Activated CD4-positive, alpha-beta T cell treated with anti-CD3 and anti-CD28 coated beads, Interleukin-2, amount 50 U/mL, for 24 hours (primary cell): ENCODE measurements at places on chromosomes 13 and 19.

DNA sequence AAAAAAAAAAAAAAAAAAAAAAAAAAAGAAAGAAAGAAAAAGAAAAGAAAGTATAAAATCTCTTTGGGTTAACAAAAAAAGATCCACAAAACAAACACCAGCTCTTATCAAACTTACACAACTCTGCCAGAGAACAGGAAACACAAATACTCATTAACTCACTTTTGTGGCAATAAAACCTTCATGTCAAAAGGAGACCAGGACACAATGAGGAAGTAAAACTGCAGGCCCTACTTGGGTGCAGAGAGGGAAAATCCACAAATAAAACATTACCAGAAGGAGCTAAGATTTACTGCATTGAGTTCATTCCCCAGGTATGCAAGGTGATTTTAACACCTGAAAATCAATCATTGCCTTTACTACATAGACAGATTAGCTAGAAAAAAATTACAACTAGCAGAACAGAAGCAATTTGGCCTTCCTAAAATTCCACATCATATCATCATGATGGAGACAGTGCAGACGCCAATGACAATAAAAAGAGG, 9.6 kb upstream of the CEACAM5 start:
- DNase-seq, result no peak

DNA sequence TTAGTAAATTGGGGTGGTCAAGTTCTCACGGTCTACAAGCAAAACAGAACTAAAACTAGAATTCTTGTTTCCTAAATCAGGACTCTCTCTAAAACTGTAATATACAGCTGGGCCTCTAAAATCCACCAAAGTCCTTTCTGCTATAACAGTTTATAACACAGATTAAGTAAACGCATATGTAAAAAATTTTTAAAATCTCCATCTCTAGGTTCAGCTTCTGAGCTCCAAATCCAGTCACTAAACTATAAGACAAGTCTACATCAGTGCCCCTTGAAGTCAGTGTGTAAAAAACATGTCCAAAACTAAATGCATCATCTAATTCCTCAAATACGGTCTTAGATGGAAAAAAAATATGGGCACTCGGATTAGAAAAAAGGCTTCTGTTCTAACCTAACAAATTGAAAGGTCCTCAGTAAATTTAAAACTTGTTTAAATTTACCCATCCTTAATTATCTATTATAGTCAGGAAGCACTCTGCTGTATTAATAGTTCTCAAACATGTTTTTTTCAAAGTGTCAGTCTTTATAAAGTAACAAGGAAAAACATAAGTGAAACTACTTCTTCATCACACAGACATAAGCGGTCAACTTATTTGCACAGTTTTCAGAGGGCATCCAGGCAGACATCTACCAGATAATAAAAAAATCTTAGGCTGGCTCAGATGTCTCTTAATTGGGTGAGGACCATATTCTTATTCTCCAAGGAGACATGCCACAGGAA, 33.6 kb downstream of the ELF1 start:
- DNase-seq, result no peak

- no peak for DNase-seq
Measured at GRCh38 chr13:30204564-30204963, 102.8 kb downstream of the KATNAL1 start.

DNA sequence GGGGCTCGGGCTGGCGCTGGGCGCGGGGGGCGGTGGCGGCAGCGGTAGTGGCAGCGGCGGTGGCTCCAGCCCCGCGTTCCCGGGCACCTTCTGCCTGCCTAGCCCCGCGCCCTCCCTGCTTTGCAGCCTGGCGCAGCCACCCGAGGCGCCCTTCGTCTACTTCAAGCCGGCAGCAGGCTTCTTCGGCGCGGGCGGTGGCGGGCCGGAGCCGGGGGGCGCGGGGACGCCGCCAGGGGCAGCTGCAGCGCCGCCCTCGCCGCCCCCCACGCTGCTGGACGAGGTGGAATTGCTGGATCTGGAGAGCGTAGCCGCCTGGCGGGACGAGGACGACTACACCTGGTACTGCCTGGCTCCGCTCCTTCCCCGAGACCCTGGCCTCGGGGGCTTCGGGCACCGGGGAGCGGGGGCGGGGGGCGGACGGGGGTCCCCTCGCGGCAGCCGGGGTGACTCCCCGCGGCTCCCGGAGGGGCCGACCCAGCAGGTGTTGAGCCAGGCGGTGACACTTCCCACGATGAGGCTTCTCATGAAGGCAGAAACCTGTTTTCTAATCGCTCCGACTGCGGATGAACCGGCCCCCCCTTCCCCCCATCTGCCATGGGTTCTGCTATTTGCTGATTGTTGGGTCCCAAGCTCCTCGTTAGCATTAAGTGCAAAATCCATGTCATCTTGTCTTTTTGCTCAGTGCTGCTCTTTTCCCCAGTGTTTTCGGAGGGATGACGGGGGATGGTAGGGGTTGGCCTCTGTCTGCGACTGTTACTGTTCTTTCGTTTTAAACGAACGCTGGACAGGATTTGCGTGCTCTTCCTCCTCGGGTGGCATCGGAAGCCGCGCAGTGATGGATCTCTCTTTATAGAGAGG, 943 bp downstream of the SLAIN1 start:
- DNase-seq, result peak; percentile 12

- no peak for DNase-seq
Measured at GRCh38 chr19:39843919-39844793, 2.0 kb downstream of the FBL start.

DNA sequence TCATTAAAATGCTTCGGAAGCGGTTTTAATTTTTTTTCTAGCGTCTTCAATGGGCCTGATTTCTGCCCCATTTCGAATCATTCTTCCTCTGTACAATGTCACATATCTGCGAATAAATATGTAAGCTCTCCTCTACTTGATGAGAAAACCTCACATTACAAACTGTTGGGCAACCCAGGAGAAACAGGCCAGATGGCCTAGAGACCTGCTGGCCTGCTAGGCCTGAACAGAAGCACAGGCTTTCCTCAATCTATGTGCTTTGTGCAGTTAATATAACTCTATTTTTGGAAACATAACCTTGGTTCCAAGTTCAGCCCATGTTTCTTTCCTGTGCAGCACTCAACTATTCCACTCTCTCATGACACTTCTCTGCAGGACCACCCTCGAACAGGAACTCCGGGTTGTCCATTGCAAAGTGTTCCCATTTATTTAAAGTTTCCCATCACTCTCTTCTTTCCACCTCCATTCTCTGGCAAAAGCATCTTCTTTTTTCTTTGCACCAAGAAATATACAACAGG, 42.0 kb downstream of the DCLK1 start:
- no peak for DNase-seq

DNA sequence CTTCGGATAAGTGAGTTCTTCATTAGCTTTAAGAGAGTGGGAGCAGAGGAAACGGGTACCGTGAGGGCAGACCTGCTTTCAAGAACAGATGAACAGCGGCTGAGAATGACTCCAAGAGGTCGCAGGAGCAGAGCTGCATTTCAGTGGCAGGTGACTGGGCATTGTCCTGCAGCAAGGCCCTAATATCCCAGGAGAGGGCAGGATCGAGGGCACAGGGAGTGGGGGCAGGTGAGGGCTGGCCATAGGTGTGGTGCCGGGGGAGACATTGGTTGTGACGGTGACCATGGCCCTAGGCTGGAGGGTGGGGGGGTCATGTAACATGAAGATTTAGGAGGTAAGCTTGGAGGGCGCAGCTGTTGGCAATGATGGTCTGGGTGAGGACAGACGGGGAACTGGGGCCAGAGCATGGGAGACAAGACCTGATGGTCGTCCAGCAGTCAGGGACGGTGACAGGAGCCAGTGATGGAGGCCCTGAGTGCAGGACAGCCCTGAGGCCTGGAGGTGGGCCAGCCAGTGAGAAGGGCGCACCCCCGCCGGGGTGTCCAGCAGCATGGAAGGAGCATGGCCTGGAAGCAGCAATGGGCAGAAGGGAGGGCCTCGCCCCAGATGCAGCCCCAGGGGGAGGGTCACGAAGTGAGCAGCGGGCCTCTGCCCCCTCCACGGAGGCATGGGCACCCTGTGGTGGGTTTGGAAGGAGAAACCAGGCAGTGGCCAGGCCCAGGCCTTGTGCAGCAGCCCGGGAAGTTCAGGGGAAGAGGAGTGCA, 29.2 kb upstream of the LAMP1 start:
- no peak for DNase-seq

DNA sequence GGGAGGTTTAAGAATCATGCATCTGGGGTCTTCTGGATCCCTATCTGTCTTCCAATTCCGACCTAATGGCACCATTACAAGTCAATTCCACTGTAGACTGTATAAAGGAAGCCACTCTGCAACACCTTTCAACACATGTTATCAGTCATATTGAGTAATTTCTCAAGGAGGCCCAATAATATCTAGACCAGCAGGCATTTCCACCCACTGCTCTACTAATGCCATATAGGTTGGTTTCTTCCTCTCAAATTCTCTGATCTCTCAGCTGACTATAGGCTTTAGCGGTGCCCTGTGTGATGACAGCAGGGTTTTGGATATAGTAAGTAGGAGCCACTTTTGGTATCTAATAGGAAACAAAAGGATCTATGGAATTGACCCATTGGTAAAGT, 12.4 kb upstream of the ITM2B start:
- DNase-seq, result no peak

GRCh38 chr19:17469092-17469480, 1.2 kb upstream of the SLC27A1 start:
- DNase-seq, result no peak

DNA sequence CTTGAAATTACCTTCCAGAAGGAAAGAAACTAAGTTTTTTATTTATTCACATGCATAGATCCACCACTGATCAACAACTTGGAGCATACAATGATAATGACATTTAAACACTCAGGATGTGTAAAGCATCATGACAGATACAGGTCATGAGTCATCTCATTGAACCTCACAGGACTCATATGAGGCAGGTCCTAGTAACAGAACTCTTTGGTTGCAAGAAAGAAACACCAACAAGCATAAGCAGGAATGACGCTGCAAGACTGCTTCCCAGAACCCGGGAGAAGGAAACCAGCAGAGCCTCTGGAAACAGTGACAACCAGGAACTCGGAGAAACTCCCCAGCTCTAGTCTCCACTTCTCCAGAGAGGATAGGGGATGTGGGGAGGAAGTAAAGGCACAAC, 60.8 kb upstream of the IPO5 start:
- no peak for DNase-seq

DNA sequence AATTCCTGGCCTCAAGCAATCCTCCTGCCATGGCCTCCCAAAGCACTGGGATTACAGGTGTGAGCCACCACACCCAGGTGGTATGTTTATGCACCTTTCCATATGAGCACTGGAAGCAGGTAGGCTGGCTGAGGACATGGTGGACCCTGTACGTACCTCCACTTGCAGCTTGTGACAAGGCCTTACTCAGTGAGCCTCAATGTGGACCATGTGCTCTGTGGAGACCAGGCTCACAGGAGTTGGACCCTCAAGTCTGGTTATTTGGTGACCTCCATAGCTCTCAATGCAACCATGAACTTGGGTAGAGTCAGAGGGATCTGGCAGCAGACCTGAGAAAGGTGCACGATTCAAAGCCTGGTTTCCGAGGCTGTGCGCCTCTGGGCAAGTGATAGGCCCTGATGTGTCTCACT, 5.5 kb downstream of the ACP4 start:
- DNase-seq, result no peak

GRCh38 chr19:4448147-4448985, 9.2 kb downstream of the UBXN6 start:
- no peak for DNase-seq

GRCh38 chr13:28467034-28467433, 27.9 kb downstream of the FLT1 start:
- no peak for DNase-seq

- no peak for DNase-seq
Measured at GRCh38 chr13:28299916-28300315, 161.6 kb downstream of the PAN3 start.

- no peak for DNase-seq
Measured at GRCh38 chr13:48866249-48866648, 109.5 kb upstream of the FNDC3A start.

- DNase-seq, result no peak
Measured at GRCh38 chr19:10166046-10166445, 28.7 kb downstream of the DNMT1 start.

GRCh38 chr13:95607366-95607765, 37.1 kb downstream of the DZIP1 start:
- no peak for DNase-seq
